ENCODE measurements at places on chromosomes 3 and 15.

- DNase-seq: no peak
These were observed 6.3 kb downstream of the FAM107A start for GRCh38 chr3:58570851-58571250.

GRCh38 chr3:137438561-137438960 lies 325.6 kb upstream of the SOX14 start:
- DNase-seq: no peak

GRCh38 chr3:128004661-128005060 lies 47.6 kb upstream of the SEC61A1 start:
- DNase-seq: no peak

- no peak for DNase-seq
These were observed 1.3 kb downstream of the CTNNB1 start for GRCh38 chr3:41200669-41201021.

DNA sequence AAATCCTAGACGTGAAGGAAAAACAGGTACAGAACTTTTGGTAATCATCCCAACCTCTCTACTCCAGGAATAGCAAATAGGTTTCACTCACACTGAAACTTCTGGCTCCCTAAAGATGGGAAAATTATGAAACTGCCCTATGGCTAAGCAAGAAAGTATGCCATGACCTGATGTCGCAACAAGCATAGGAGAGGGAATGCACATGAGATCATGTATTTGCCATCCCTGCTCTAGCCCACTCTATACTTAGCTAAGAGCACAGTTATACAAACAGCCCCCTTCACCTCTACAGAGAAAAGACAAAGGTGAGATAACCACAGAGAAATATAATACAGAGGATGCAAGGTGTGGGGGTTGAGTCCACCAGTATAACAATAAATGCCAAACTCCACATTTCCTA lies 102.7 kb downstream of the TBC1D5 start:
- peak; percentile 84 for DNase-seq
